ENCODE measurements at places on chromosomes 3 and 15.

GRCh38 chr3:124156866-124157712, 165.2 kb upstream of the ROPN1 start:
- no peak for DNase-seq

DNA sequence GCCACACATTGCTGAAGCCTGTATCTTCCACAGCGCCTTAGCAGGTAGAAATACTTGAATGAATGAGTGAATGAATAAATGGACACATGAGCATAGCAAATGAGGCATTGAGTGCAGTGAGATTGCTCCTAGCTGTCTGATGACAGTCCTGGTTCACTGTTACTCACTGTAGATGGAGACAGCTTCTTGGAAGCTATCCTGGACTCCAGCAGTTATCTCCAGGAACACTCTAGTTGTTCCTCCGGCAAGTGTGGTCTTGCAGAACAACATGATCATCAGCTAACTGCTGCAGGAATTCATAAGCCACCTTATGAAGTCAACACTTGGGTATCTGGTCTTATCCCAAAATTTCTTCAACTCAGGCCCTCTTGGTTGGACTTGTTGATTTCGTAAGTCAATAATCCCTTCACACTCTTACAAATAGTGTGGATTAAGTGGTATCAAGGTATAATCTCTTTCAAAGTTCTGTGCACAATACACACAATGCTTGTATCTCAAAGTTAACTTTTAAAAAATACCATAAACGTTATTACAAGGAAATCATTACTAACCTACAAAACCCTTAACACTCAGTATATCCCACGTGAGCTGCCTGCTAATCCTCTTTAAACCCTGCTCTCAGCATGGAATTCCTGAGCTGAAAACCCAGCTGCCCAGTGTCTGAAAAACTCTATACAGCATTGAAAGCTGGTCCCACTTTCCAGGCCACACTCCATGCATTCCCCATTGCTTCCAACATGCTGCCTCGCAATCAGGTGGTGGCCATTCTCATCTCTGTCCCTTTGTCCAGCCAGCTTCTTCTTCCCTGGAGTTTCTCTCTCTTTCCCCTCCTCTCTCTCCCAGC, 14.4 kb upstream of the ZBTB38 start:
- DNase-seq = no peak

- DNase-seq = peak; percentile 18
Measured at GRCh38 chr15:73684581-73685455, 635 bp downstream of the CD276 start.

- no peak for DNase-seq
Measured at GRCh38 chr3:39428745-39429201, 22.3 kb downstream of the RPSA start.

DNA sequence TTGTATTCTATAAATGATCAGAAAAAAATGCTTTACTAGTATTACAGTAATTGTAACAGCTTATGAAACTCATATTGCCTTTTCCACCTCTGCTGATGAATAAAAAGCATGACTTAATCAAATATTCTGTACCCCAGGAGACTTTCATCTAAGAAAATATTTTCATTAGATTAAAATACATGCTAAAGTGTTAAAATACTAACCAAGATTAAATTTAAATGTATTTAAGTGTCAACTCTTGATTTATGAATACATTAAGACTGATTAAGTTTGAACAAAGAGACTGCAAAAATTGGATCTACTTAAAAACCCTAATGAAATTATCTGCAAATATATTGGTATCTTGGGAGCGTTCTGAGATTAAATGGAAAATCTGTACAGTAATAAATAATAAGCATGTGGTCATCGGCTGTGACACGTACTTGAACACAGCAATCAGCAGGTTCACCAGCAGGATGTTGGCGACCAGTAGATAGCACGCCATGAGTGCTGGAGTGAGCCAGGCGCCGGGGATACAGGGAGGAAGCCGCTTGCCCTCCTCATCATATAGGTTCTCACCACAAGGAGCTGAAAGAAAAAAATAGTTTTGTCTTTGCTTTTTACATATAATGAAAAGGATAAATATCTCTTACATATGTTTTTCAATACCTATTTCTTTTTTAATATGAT, 36.6 kb upstream of the MTMR10 start:
- DNase-seq = no peak

- DNase-seq = no peak
Measured at GRCh38 chr15:39400821-39401550, 179.9 kb upstream of the THBS1 start.
